ENCODE measurements at places on chromosomes 7 and 10.

GRCh38 chr10:71372882-71373495 is 23.7 kb upstream of the CDH23 start:
- no peak for DNase-seq

DNA sequence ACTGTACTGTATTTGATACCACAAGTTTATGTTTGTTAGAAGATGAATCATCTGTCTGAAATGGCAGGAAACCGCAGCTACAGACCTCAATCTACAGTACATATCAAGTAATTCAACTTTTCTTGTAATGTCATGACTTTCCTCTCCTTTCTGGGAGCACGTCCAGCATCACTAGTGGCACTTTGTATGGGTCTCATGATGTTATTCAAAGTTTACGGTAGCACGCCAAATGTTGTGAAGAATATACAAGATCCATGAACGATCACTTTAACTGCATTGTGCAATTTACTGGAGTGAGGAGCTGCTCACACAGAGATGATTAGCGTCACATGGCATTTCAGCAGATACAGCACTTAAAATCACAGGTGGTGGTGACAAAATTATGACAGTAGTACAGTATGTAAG is 257.8 kb upstream of the GNAI1 start:
- DNase-seq, result no peak

DNA sequence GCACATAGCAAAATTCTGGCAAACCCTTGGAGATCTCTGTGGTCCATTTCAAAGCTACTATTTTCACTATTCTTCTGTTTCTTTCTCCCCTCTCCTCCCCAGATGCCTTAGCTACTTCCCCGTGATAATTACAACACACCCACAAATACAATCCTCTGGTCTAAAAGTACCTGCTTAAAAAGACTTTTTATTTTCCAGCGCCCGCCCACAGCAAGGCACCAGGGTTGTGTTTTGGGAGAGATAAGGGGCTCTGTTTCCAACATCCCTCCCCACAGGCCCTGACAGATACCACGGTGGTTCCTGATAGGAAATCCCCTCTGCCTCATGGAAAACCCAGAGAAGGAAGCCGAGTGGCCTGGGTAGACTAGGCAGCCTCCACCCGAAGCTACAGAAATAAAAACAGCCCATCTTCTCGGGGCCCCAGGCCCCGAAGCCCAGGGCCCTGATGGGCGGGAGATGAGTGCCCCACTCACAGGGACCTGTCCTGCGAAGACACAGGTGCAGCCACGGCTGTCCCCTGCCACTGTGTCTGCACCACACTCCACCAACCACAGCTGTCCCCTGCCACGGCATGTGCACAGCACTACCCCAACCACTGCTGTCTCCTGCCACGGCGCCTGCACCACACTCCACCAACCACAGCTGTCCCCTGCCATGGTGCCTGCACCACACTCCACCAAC is 19.7 kb downstream of the CALML5 start:
- no peak for DNase-seq

GRCh38 chr7:149741629-149742028 is 31.8 kb downstream of the ZNF467 start:
- no peak for DNase-seq

DNA sequence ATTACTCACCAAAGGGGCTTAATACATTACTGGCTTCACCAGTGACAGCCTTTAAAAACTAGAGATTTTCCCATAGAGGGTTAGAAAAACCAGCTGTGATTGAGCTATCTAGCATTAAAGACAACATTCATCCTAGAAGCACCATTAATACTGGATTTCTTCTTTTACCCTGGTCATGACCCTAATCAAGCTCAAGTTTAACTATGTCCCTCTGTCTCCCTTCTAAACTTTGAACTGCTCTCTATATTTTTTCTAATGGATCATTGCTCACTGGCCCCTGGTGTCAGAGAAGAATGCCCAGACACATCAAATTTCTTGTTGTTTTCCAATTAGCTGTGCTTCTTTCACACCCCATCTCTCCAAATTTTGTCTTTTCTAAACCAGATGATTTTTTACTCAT is 1101.3 kb downstream of the XPNPEP1 start:
- no peak for DNase-seq

DNA sequence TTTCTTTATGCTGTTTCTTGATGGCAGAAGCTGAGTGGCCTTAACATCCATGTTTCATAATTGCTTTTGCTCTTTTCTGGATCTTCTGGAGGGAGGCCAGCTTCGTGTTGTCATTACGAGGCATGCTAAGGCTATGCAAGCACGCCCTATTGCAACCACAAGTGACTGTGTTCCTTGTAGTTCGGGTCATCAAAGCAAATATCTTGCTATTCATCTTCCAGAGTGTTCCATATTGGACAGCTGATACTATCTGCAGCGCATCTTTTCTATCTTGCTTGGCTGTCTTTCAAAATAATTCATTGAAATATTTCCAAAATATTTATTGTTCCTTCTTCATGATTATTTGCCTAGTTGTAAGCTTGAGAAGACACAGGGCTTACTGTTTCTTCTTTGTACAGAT is 5.0 kb downstream of the EPHB6 start:
- DNase-seq, result no peak

DNA sequence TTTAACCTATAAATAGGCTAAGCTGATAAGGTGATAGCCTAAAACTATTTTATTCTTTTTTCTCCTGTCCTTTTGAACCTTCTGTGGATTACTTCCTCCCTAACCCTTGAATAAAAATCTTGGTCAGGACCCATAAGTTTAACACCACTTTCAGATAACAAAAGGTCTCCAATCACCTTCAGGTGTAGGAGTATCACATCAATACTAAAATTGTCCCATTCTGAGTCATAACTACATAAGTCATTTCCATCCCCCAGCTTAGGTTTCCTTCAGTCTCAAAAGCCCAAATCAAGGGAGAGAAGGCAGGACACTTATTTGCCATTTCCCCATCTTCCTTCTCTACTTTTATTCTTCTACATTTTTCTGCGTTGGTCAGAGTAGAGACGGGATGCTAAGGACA is 56.9 kb upstream of the WNT16 start:
- no peak for DNase-seq

GRCh38 chr7:151729521-151729921 is 147.4 kb downstream of the PRKAG2 start:
- no peak for DNase-seq
